ENCODE measurements at places on chromosomes 6 and 20. TPM values are rescaled to one million over a fixed set of nuclear protein-coding genes. Genes with fewer than 3 reads are reported as not detected.
A peak's percentile ranks its signal among the peaks of the same experiment; 100 is the strongest.

Gene RIPPLY2
- total RNA-seq: not detected

Gene CCN6
- not detected for total RNA-seq

Gene CALHM4
- total RNA-seq: under 0.01 TPM

Gene CPXM1
- not detected for total RNA-seq

Gene SLC4A11
- 3.2 TPM for total RNA-seq

Gene ADGB
- total RNA-seq: not detected

GRCh38 chr6:83707829-83708545 lies 914 bp downstream of the SNAP91 start:
- no peak for DNase-seq

DNA sequence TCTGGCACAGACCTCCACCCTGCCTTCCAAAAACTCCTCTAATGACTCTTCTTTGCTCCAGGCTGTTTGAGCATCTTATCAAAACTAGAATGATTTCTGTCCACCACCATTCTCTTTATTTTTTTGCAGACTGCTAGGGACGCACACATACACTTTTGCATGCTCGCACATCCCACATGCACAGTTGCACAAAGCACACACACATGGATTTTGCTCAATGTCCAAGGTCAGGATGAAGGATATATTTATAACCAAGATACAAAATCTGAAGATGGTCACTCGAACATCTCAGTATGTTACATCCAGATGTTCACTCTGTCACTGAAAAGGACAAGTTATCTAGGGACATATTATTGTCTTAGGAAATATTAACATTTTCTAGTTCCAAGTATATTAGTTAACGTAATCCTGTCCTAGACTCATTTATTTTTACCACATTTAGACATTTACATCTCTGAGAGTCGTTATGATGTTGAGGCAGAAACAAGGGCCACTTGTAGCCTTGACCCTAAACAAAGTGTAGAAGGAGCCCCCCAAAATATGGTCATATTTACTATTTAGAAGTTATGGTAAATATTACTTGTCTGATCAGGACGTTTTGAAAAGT lies 3.4 kb upstream of the SIM1 start:
- no peak for DNase-seq

DNA sequence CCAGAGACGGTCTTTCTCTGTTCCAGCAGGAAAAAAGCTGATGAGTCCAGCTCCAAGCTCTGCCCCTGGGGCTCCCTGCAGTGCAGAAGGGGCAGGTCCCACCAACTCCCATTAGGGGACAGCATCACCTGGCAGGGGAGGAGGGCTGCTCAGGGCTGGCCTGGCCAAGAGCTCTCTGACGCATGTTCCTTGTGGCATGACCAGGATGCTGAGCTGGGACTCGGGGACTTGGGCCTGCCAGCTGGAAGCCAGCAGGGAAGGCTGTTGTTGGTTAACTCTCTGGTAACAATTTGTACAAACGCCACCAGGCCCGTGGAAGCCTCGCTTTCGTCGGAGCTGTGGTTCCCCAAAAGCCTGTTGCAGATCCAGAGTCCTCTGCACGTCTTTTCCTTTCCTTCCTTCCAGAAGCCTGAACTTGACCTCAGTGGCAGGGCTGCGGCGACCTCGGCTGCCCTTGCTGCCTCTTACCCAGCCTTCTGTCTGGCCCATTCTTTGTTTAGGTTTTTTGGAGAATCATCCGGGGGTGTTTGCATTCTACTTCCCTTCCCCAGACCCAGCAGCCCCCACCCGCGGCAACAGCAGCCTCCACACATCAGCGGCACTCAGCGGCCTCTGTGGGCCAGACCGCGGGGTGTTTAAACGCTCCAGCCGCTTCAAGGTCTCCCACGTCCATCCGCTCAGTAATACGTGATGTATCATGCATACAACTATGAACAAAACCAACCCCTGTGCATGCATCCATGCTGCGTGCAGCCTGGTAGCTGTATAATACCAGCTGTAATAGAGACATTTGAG lies 63.3 kb downstream of the GNAS-AS1 start:
- no peak for DNase-seq

GRCh38 chr6:13371421-13372072 lies 43.2 kb upstream of the TBC1D7 start:
- no peak for DNase-seq

- DNase-seq: peak; percentile 87
Observed at GRCh38 chr6:163793011-163793983, 378.8 kb downstream of the QKI start.

GRCh38 chr6:142929751-142930358 lies 15.1 kb downstream of the HIVEP2 start:
- peak; percentile 44 for DNase-seq

DNA sequence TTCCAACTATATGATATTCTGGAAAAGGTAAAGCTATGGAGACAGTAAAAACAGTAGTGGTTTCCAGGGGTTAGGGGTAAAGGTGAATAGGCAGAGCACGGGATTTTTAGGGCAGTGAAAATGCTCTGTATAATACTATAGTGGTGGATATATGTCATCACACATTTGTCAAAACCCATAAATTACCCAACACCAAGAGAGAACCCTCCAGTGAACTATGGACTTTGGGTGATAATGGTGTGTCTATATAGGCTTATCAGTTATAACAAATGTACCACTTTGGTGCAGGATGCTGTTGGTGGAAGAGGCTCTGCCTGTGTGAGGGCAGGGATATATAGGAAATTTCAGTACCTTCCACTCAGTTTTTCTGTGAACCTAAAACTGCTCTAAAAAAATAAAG lies 149.9 kb downstream of the GPX5 start:
- no peak for DNase-seq

DNA sequence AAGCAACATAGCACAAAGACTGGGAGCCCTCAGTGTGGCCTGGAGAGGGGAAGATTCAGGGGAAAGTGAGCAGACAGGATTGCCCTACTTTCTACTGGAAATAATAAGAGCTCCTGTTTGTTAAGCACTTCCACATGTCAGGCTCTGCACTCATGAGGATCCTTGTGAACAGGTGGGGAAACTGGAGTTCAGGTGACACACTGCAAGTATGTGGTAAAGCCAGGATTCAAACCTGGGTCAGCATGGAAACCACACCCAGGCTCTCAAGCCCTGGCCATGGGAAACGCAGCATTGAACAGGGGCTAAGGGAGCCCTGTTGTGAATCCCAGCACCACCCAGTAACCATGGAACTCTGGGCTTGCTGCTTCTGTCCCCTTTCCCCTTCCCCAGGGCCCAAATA lies 42.8 kb upstream of the ID1 start:
- DNase-seq: no peak

- no peak for DNase-seq
Observed at GRCh38 chr6:155328074-155328538, 13.8 kb upstream of the TFB1M start.

DNA sequence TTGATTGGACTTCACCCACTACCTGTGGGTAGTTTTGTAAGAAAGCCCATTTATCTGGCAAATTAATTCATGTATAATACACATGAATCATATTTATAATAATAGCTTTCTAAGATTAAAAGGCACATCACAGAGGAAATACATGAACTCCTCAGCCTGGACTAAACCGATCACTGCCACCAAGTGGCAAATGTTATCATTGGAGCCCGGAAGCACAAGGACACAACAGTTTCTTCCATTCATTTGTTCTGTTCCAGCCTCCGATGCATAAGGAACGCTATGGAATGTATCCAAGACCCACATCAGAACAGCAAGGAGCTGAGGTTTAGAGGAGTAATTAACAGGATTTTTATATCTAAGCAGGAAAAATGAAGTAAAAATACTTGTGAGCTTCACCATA lies 13.9 kb upstream of the IPCEF1 start:
- peak; percentile 29 for DNase-seq

DNA sequence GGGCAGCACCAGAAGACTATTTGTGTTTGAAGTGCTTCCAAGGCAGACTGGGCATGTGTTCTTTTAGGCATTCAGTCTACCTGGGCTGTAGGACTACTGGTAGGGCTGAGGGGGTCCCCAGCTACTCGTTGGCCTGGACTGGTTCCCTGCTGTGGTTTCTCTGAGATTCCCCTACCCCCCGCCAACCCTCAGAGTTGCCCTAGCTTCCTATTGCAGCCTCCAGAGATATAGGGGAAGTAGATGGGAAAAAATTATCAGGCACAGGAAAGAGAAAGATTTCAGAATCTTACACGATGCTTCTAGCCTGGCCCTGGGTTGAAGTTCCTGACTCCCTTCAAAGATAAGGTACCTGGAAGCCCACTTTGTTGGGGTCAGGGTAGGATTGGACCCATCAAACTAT lies 22.5 kb downstream of the BRPF3 start:
- no peak for DNase-seq

All from bronchial epithelial cell (primary cell).